LNCaP clone FGC (cell line): ENCODE measurements at places on chromosomes 3 and 15.

GRCh38 chr15:67120839-67121643 is 55.6 kb downstream of the SMAD3 start:
- no peak for DNase-seq

DNA sequence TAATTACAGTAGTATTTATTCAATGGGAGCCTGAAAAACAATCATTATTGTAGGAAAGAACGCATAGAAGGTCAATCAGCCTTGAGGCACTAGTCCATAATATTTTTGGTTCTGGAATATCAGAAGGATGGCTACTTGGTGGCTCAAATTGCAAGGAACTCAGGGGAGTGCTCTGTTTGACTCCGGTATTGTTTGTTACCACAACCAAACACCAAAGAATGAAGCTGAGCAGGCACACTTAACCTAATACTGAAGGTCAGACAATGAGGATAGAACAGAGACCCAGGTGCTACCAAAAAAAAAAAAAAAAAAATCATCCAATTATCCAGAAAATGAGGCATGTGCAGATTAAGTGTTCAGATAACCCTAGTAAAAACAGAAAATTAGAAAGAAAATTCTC is 11.1 kb upstream of the SATB1 start:
- DNase-seq, result no peak

DNA sequence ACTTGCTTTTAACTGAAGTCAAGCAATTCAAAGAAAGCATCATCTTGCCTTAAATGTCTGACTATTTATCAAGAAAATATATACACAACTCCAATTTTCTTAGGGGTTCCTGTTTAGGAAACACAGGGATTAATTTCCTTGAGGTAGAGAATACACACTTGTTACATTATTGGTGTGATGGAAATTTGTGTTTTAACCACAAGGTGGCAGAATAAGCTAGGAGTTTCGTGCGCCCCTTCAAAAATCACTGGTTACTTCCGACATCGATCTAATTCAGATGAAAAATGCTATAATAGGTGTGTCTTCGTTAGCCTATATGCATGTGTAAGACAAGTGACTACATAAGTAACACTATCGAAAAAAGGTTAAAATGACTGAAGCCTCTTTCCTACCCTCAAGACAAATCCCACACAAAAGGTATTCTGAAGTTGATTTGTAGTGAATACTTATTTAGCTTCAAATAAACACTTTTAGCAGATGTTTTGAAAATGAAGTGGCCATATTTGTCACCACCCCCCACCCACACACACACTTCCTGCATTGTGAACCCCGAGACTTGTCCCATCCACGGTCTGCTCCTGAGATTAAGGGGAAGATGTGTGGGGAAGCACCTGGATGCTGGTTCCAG is 246.5 kb downstream of the ROBO1 start:
- no peak for DNase-seq

GRCh38 chr3:41808152-41808551 is 153.8 kb downstream of the ULK4 start:
- DNase-seq, result no peak

DNA sequence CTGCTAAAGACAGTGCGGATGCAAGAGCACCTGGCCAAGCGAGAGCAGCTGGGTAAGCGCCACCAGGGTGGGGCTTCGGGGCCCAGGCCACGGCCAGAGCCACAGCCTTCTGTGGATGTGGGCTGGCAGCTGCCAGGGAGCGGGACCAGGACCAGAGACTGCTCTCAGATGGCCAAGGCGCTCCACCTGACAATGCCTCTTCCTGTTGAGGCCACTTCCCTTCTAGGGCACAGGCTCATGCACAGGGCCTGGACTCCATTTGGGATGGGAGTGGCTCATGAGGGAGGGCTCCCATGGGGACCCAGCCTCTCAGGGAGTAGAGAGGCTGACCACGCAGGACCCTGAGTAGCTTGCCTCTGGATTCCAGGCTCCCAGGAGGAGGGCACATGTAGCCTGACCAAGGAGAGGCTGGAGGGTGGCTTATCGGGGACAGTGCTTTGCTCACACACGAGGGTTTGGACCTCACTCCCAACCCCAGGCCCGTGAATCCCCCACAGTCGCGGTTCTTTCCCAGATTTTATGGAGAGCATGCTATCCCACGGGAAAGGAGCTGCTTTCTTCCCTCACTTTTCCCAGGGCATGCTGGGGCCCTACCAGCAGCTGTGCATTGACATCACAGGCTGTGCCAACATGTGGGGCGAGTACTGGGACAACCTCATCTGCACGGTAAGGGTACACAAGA is 25.1 kb downstream of the ACAA1 start:
- no peak for DNase-seq

- no peak for DNase-seq
Measured at GRCh38 chr3:167198949-167199600, 181.0 kb downstream of the ZBBX start.

- no peak for DNase-seq
Measured at GRCh38 chr3:169298247-169298992, 365.1 kb downstream of the MECOM start.

DNA sequence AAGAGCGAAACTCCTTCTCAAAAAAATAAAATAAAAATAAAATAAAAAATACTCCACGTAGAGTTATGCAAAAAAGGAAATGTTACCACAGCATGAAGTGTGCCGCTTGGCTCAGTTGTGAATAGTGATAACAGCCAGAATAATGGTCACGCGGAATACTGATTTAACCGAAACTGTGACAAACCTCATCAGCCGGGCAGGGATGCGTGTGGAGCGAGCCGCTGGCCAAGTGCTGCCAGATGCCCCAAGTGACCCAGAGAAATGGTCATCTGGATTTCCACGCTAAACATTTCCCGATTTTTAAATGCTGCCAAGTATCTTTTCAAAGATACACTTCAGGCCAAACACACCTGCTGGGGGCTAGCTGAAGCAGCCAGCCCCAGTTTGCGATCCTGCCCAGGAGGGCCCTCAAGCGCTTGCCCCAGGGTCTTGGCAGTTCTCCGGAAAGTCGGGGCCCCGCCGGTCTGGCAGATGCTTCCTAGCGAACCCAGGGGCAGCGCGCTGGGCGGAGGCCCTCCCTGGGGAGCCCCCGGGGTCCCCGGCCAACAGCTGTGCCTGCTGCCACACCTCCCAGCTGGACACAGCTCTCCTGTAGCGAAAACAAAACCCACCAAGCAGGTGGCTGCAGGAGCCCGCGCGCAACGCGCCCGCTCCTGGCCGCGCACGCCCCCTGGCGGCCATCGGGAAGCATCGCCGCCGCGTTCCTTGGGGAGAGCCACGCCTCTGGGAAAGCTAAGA is 35.1 kb downstream of the CMTM6 start:
- no peak for DNase-seq
